NCI-H1694 (cell line): ENCODE measurements at places on chromosomes 13 and 19.

DNA sequence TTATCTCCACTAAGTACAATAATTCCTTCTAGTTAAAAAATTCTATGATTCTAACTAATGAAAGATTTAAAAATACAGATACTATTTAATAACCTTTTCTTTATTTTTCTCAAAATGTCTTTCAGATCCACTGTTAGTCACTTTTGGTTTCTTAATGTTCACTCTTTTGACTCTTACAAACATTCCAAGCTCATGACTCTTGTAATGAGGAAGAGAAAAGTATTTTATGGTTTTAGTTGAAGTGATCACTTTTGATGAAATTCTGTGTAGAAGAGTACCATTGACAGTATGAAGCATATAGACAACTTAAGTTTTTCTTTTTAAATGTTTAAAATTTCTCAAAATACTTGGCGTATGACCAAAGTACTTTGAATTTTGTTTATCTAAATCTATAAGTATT lies 27.8 kb downstream of the COG3 start:
- no peak for DNase-seq

- no peak for DNase-seq
These were observed 62.8 kb downstream of the RGCC start for GRCh38 chr13:41520016-41520659.

GRCh38 chr13:54980651-54981050 lies 1952.0 kb downstream of the OLFM4 start:
- DNase-seq, result no peak

DNA sequence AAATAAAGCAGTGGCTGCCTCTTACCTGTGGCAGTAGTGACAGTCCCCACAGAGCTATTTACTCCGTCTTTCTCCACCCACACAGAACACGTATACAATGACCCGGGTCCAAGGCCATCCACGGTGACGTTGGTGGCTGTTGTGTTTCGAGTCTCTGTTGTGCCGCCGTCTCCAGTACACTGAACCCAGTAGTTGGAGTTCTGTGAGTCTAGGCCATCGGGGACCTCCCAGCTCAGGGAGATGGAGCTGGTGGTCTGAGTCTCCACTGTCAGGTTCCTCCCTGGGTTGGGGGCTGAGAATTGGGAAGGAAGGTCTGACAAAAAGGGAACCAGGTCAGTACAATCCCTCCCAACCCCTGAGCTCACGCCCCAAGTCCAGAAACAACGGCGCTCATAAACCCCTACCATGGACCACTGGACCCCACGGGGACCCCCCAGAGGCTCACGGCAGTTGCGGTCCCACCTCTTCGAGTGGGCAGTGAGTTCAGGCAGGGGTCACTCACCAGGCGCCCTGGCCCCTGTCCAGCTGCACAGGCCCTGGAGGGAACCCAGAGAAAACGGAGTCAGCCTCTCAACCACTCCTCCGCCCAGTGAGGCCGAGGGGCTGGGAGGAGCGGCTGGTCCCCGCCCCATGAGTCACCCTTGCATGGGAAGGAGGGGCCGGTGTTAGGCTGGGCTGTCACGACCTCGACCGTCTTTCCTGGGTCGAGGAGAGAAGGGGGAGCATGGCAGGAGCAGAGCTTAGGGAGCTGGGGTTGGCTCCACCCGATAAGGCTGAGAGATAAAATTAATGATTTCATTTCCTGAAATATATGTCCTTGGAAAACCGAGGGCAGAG lies 2.4 kb downstream of the PTPRH start:
- no peak for DNase-seq

DNA sequence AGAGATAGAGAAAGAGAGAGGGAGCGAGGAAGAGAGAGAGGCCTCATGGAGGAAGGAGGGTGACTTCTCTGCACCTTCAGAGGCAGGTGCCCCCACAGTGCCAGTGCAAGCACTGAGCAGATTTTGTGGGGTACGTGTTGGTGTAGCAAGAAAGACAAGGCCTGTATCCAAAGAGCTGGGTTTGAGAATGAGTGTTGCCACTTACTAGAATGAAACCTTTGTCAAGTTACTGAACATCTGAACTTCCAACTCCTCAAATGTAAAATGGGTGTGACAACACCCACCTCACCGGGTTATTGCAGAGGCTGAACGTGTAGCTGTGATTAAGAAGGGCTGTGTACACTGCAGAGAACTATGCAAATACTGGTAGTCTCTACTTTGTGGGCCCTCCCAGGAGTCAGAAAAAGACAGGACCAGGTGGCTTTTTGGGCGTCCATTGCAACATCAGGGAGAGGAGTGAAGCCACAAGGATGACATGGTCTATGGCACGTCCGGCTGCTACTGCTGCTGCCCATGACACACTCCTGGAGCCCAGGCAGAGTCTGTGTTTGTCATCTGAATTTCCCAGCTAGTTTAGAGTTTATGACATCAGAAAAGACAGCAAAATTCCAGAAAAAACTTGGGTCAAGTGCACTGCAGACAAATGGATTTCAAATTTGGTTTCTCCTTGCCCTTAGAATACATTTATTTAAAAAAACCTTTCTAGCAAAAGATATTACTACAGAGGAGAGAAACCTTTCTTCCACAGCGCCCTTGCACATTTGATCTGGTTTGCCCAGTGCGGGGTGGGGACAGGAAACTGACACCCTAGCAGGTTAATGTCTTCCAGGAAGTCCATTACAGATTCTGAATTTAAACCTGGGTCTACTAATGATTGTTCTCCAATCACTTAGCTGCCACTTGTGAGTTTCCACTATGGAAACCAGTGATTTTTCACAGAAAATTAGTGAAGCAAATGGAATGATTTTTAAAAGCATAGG lies 54.0 kb upstream of the ATP12A start:
- DNase-seq, result no peak

DNA sequence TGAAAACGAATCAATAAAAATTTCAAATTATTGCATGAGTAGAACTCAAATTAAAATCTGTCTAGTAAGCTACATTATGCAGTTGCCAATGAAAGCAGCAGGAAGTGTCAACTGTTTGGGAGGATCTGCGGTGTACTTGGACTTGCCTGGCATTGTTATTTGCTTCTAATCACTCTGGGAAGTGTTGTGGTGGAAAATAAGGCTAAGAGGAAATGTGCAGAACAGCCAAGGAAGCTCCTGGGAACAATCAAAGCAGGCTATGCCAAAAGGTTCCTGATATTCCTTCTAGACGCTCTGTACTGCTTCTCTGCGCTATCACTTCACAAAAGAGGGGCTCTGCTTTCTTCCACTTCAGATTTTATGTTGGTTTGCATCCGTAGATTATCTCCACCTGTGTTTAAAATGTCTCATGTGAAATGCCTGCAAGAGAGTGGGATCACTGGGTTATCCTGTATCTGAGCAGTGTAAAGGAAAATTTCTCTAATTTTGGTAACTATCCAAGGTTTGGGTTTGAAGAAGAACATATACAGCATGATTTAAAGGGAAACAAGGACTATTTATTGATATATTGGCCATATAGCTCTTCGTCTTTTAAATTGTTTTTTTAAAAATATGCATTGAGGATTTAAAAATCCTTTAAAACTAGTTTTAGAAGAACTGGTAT lies 182.7 kb upstream of the CSNK1A1L start:
- DNase-seq, result no peak

GRCh38 chr19:39224910-39225309 lies 19.9 kb downstream of the IFNL3 start:
- DNase-seq, result no peak

GRCh38 chr13:97319113-97319720 lies 97.1 kb downstream of the MBNL2 start:
- DNase-seq, result no peak

DNA sequence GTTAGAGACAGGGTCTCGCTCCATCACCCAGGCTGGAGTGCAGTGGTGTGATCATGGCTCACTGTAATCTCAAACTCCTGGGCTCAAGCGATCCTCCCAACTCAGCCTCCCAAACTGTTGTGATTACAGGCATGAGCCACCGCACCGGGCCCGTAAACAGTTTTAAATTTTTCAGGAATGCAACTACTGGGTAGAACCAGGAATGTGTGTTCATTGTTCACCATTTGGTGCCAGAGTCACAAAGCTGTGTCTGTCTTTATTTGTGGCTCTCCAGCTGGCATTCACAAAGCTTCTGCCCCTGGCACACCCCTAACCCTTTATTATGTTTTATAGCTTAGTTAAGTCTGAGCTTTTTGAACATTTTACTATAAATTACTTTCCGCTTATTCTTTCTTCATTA lies 19.8 kb upstream of the ACP7 start:
- no peak for DNase-seq

DNA sequence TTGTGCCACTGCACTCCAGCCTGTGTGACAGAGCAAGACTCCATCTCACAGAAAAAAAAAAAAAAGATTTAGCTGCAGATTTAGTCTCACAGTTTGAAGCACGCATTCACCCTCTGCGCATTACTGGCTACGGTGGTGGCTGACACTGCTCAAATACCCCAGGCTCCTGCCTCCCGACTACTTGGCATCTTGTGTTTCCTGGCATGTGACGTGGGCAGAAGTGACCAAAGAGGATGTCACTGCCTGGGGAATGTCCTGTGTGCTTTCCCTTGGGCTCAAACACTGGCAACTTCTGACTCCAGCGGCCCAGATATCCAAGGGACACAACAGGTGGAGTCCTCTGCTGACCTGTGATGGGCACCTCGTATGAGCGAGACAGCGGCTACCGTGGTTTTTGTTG lies 24.7 kb upstream of the EIF3G start:
- DNase-seq, result no peak

DNA sequence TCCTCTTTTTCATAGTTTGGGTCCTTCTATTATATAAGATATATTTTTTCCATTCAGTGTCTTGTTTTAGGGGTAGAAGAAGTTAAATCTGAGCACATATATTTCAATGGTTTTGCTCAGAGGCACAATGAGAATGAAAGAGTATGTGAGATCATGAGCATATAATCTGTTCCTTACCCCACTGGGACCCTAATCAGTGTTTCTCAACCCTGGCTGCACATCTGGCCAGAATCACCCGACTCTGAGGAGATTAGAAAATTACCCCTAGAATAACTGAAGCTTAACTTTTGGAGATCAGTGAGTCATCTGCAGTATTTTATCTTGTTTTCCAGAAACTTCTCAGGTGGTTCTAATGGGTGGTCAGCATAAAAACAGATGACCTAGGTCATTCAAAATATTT lies 782 bp downstream of the CYSLTR2 start:
- no peak for DNase-seq
